ENCODE measurements at places on chromosomes 16 and 17.

GRCh38 chr17:63483655-63484575, 7.1 kb downstream of the ACE start:
- DNase-seq = no peak

- no peak for DNase-seq
Observed at GRCh38 chr17:74547736-74548135, 1.8 kb upstream of the CD300C start.

DNA sequence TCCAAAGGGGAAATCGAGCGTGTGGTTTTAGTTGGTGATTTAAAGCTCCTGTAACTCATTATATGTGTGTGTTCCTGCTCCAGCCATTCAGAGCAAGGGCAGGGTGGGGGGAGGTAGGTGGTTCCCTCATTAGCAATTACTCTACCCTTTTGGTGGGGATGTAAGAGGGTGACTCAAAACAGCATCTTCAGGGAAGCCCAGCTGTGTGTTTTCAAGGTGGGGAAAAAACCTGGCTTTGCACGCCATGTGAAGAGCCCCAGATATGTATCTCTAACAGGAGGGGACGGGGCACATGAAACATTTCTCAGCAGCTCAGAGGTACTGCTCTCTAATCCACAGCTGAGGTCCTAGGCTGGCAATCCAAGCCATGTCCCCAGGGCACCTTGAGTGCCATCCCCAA, 241.3 kb upstream of the ZFHX3 start:
- DNase-seq = no peak

GRCh38 chr17:63193827-63194226, 227.8 kb downstream of the TANC2 start:
- DNase-seq = no peak

DNA sequence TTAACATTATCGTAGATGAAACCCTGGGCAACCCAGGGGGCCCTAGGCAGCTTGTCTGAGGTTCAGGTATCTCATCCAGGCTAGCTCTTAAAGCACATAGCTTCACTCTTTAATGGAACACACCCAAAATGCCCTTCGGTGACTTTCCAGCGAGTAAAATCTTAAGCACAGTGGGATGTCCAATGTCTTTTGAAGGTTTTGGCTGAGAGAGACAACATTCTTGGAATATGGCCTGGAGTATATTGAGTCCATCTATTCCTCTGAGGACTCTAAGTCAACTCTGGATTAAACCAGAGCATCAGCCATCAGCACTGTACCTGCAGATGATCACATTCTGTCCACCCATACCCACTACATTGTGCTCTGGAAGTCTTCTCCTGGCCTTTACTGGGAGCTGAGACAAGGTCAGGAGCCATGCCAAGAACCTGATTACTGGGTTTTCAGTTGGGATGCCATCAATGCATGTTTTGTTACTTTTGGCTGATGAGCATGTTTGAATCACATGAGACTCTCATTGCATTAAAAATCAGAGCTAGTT, 63.4 kb upstream of the CDH11 start:
- no peak for DNase-seq

DNA sequence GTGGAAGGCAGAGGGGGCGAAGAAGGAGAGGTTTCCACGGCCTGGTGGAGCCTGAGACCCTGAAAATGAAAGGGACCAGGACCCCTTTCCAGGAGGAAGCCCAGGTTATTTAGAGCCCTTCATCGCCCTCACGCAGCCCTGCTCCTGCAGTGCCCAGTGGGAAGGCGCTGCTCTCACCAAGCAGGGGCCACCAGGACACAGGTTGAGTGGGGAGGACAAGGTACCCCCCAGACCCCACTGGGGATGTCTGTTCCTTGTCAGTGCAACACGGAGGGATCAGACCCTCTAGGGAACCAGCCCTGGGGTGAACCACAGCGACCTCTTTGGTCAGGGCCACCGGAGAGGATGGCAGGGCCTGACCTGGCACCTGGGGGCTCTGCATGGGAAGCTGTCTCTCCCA, 163.9 kb downstream of the C16orf95 start:
- no peak for DNase-seq

DNA sequence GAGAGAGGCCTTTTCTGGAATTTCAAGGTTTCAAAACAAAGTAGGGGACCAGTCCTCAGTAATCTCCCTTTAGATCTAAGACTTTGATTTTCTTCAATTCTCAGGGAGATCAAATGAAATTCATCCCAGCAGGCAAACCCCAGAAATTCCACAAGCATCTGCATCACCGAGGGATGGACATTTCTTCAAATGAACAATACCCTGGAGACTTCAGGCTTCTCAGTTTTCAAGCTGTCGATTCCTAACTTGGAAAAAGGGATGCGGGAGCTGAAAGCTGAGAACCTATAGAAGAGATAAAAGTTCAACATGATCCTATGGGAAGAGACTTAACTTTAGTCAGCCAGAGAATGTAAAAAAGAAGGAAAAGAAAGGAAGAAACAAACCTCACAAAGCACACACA, 296.9 kb upstream of the CDH5 start:
- DNase-seq = no peak

GRCh38 chr17:4947010-4947410, 1.3 kb downstream of the PFN1 start:
- DNase-seq = no peak

DNA sequence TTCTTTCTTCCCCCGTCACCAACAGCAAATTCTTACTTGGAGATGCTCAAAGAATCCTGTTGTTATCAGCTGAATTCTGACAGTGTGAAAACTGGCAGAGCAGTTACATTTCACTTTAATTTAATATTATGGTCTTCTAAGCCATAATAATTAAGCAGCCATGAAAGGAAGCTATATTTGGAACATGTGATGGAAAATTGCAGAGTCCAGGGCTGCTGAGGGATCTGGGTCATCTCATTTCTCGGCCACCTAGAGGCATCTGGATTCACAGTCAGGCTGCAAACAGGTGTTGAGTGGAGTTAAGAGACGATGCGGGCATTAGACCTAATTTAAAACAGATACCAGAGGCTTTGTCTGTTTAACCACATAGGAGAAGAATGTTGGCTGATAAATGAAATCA, 38.4 kb downstream of the CHD9NB start:
- DNase-seq = no peak

DNA sequence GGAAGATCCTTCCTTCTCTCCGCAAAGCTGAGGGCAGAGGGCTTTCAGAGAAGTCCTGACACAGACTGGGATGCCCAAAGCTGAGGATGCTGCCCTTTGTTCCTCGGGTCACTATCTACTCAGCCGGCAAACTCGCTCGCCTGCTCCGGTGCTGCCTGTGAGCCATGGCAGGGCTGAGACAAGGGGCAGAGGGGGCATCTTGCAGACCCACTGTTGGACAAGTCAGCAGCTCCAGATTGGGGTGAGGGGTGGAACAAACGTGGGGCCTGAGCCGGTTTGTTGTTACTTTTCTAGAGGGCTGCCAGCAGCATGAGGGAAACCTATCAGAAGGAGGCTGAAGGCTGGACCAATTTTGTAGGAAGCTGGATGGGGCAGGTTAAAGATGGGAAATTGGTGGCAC, 47.1 kb upstream of the PIK3R6 start:
- no peak for DNase-seq

DNA sequence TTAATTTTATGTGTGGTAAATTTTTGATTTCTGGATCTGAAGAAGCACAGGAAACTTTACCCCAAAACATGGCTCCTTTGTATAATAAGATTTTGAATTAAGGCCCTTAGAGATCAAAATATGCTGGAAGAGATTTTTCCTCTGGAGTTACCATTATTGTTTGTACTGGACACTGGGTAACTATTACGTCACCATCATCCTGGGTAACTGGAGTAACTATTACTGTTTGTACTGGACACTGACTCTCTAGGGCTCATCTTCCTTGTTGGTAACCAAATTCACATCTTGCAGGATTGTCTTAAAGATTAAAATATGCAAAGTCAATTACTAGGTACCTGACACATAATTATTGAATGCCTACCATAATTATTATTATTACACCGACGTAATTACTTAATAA, 593.8 kb upstream of the GOT2 start:
- no peak for DNase-seq

- DNase-seq = peak; percentile 37
Observed at GRCh38 chr16:70298988-70299938, at the start of gene DDX19B. TSS of gene DDX19B (plus strand) at chr16:70299186. CDS start at chr16:70299298, 112 bp downstream.

- DNase-seq = no peak
Observed at GRCh38 chr17:34651402-34651811, 72.0 kb downstream of the TMEM132E start.

DNA sequence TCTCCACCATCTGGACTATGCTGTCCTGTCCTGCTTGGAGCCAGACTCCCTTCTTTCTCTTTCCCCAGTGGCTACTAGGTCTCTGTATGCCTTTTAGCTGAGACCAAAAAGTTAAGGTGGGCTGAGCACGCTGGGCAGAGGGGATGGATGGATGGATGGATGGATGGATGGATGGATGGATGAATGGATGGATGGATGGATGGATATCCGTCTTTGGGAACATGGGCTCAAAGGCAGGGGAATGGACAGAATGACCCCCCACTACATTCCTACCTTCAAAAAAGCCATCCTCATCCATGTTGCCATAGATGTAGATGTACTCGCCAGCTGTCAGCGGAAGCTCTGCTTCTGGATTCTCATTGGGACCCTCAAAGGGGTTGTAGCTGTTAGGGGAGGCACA, 12.8 kb downstream of the TSPOAP1 start:
- DNase-seq = no peak

DNA sequence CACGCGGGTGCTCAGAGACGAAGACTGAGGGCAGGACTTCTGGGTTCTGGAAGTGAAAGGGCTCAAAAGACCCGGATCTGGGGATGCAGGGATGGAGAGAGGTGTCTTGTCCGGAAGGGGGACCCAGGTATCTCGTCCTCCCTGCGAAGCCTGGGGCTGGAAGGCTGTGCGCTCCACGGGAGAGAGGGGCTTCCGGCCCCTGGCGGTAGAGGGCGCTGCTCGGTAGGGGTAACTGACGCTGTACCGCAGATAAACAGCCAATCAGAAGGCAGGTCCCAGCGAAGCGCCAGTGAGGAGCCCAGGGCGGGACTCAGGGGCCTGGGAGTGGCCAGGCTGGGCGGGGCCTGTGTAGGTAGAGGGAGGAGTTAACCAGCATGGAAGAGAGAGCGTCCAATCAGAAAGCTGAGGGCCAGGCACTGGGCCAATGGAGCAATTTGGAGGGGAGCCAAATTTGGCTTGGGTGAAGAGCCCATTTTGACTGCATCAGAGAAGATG, 804 bp downstream of the TGFB1I1 start:
- no peak for DNase-seq

GRCh38 chr17:68851890-68852289, 103.3 kb downstream of the ABCA8 start:
- no peak for DNase-seq

GRCh38 chr17:30296499-30297080, 4.8 kb upstream of the BLMH start:
- DNase-seq = no peak

- no peak for DNase-seq
Observed at GRCh38 chr17:58516644-58517377, 2.4 kb upstream of the MTMR4 start.

GRCh38 chr16:74771656-74772315, 2.8 kb downstream of the FA2H start:
- DNase-seq = no peak

GRCh38 chr17:681738-682529, 32.7 kb downstream of the VPS53 start:
- DNase-seq = no peak

DNA sequence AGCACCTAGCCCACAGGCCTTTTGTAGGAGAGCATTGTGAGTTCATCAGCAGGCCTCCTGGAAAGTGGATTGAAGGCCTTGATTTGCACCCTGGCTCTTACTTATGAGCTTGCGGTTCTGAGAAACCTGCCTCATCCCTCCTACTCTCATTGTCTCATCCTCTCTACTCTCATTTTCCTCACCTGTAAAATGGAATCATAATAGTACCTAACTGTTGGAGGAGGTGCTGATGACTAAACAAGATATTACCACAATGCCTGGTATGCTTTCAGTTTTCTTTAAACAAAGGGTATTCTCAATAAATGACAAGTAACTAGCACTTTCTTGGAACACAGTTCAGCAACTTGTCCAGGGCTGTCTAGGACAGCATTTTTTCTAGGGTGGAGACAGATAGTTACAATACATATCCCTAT, 243.1 kb upstream of the MAF start:
- no peak for DNase-seq

DNA sequence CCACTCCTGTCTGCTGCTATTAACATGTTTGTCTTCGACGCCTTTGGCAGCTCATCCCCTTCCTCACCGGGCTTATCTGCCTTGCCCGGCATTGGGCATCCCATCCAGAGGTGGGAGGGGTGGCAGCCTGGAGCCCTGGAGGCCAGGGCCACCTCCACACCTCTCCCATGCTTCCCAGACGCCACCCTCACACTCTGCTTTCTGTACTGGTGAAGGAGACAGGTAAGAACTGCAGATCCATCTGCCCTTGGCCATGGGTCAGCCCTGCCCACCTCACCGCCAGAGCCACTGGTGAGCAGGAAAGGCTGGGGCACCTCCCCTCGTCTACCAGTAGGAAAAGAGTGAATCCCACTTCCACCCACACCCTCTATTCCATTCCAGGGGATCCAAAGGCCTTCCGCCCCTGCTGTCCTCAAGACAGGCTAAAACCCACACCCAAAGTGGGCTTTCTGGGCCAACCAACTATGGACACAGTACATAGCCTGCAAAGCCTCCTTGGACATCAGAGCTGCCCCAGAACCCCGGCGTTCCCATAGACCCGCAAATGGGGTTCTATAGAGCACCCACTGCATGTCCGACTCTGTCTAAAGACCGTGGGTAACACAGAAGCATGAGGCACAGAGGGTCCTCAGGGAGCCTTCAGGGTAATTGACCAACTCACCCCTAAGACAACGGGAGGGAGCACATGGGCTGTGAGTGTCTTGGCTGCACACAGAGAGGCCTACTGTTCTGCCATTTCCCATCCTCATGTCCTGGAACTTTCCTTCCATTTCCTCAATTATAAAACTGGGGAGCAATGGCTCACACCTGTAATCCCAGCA, 23.4 kb upstream of the RBFOX3 start:
- no peak for DNase-seq

GRCh38 chr17:20244671-20245070, 222.7 kb downstream of the LGALS9B start:
- no peak for DNase-seq

GRCh38 chr16:425740-426114, 278 bp downstream of the RAB11FIP3 start:
- DNase-seq = no peak

- DNase-seq = no peak
Observed at GRCh38 chr17:63611354-63611753, 10.7 kb downstream of the TACO1 start.

DNA sequence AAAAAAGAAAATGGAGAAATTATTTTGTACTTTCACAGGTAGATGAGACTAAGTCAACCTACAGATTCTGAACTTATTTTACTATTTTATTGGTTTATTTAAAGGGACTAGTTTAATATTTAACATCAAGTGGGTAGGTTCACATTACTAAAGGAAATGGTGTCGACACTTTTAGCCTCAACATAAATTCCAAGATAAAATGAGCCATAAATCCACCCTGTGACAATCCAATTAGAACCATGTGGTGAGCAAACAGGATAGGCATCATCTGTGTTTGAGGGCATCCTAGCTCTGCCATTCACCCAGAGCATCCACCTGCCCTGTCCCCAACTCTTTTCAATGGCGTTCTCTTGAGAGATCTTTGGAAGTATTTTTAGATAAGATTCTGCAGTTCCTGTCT, 92.8 kb upstream of the PMFBP1 start:
- DNase-seq = no peak

GRCh38 chr17:51846566-51846965, 311.9 kb downstream of the CA10 start:
- no peak for DNase-seq
